GM12892 (cell line): ENCODE measurements at places on chromosomes 2 and 18.

GRCh38 chr2:12513339-12513738 lies 203.4 kb upstream of the TRIB2 start:
- no peak for DNase-seq

DNA sequence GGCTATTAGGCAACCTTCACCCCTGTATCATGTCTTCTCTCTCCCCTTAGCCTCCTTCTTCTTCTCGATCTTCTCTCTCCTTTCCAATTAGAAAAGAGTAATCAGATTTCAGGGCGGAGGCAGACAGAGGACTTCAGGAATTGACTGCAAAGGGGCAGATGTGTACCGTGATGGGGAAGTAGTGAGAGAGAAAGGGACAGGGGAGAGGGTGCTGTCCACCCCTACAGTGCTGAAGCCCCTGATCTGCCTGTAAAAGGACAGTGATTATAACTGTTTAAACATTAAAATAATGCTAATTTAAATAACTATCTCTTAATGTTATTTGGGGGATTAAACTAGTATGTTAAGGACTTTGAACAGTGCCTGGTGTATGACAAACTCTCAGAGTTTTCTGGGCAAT lies 178.5 kb downstream of the ACTR3 start:
- DNase-seq = no peak

GRCh38 chr2:135096665-135097446 lies 44.8 kb downstream of the RAB3GAP1 start:
- no peak for DNase-seq

GRCh38 chr2:201149064-201149820 lies 33.3 kb downstream of the CFLAR start:
- no peak for DNase-seq

GRCh38 chr2:145652036-145652435 lies 1132.1 kb upstream of the ZEB2 start:
- DNase-seq = no peak

GRCh38 chr2:143706354-143706753 lies 577.1 kb downstream of the ARHGAP15 start:
- no peak for DNase-seq

DNA sequence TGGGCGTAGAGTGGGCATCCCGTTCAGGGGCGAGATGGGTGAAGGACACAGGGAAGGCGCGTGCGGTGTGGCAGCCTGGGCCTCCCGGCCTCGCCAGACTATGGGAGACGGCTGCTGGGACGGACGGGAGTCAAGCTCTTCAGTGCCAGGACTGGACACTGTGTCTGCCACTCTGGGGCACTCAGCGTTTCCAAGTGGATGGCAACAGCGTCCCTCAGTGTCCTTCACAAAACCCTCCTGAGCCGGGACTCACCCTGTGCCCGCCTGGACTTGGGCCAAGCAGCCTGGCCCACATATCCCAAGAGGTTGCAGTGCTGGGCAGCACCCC lies 16.3 kb upstream of the BOK start:
- DNase-seq = no peak
